HT-29 (cell line): ENCODE measurements at places on chromosomes 5 and 9. TPM values are rescaled to one million over a fixed set of nuclear protein-coding genes. Genes with fewer than 3 reads are reported as not detected.

The PTPDC1 gene
- 6.0 and 8.2 TPM in 2 replicates for total RNA-seq

The OR1Q1 gene
- total RNA-seq = not detected in 2 replicates

The SLC46A2 gene
- total RNA-seq = not detected in 2 replicates

The PCDHGA12 gene
- 0.13 and 0.37 TPM in 2 replicates for total RNA-seq

The SPATA31D4 gene
- not detected in 2 replicates for total RNA-seq

The ERGIC1 gene
- total RNA-seq = 132 and 159 TPM in 2 replicates

The TAF1L gene
- total RNA-seq = under 0.01 TPM in 1 of 2 replicates, not detected in the other

The MARCHF11 gene
- not detected in 2 replicates for total RNA-seq

The SPEF2 gene
- total RNA-seq = 1.3 and 4.3 TPM in 2 replicates

GRCh38 chr5:15117688-15118087 is 246.1 kb upstream of the ANKH start:
- no peak for DNase-seq

DNA sequence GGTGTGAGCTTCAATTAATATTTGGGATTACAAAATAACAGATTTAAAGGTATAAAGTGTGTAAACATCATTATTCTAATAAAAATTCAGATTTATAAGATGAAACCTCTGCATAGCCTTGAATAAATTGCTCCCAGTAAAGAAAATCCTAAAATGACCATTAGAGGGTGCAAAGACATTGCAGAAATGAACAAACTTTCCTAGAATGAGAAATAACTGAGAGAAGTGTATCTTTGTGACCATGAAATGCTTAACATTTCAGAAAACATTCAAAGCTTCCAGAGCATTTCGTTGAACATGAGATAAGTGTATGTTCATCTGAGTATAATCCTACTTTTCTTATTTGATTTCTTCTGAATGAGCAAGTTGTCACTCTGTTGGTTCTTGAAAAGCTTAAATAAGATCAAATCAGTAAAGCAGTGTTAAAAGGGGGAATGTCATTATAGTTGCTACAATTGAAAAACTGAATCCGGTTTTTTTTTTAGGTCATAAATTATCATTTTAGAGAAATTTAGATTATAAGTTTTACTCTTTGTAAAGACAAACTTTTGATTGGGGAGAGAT is 24.7 kb upstream of the NUDT12 start:
- peak; percentile 49 for DNase-seq

- no peak for DNase-seq
These were observed 88.2 kb upstream of the OSMR start for GRCh38 chr5:38757451-38758245.

GRCh38 chr9:87141124-87141523 is 193.8 kb upstream of the GAS1 start:
- DNase-seq = no peak

- no peak for DNase-seq
These were observed 126.3 kb downstream of the UNC13B start for GRCh38 chr9:35287987-35288632.

- peak; percentile 91 for DNase-seq
These were observed 12.0 kb upstream of the C9 start for GRCh38 chr5:39376293-39376714.

DNA sequence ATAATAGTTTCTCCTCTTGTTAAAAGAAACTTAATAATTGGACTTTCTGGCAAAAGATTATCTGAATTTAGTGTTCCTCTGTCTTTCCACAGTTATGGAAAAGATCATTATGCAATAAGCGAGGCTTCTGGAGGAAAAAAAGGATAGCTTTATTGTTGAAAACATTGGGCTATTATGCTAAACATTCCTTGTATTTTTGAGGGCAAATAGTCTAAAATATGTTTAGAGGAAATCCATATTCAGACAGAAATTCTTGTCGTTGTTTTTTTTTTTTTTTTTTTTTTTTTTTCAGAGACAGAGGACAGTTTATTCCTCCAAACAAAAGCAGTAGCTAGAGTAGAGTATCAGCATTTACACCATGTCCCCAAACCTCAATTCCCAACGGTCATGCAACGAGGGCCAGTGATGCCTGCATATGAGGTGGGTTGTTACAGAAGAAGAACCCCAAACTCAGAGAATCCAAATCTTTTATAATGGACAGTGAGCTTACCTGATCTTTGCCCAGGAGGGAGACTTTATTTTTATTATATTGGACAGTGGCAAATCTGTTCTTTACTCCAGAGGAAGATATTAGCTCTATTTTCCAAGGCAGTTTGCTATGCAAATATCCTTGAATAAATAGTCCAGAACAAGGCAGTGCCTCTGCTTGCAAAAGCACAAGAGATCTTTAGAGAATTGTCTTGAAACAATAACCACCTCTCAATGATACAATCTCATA is 48.4 kb upstream of the CDK5RAP2 start:
- no peak for DNase-seq

DNA sequence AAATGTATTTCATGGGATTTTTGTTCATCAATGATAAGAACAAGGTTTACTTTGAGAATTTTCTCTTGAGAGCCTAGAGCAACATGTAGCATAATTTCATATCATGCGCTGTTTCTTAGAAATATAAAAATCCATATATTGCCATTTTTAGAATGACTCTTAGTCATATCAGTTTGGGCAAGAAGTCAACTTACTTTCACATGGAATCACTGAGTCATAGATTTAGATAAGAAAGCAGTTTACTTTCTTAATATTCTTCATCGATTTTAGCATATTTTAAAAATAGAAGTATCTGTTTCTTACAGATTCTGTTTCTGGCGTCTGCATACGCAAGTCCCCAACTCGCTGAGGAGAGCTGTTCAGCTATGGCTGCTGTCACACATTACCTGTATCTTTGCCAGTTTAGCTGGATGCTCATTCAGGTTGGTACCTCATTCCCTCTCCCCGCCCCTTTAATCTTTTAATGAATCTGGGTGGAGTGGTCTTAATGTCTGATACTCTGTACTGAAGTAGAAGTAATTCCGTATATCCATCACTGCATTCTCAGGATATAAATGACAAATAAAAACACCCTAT is 406.6 kb downstream of the ADGRV1 start:
- DNase-seq = no peak

DNA sequence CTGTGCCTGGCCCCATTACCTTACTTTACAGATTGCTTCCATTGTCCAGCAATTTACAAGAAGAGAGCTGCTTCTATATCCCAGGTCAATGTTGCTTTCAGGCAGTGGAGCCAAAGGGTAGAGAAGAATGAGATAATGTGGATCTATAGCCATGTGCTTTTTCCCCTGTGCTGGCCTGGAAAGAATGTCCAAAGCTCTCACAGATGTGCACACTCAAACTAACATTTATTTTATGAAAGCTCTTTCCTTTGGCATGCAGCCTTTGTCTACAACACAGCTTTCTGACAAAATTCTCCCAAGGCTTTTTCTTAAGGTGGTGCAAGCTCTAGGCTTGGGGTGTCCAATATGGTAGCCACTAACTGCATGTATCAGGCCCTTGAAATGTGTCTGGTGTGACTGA is 217.3 kb downstream of the LRRC70 start:
- DNase-seq = no peak

DNA sequence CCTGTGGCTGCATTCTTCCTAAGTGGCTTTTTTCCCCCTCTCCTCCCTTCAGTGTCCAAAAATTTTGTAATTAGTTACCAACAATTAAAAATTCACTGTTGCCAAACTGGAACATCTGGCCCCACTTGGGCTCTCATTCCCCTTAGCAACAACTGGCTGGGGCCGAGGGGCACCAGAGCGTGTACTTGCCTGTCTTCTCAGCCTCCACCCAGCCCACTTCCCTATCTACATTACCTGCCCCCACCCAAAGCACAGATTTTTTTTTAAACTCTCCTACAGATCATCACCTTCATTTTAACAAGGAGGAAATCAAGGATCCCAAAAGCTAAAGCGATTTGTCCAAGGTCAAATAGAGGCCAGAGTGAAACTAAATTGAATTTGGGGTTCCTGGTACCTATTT is 278.8 kb downstream of the EBF1 start:
- no peak for DNase-seq

DNA sequence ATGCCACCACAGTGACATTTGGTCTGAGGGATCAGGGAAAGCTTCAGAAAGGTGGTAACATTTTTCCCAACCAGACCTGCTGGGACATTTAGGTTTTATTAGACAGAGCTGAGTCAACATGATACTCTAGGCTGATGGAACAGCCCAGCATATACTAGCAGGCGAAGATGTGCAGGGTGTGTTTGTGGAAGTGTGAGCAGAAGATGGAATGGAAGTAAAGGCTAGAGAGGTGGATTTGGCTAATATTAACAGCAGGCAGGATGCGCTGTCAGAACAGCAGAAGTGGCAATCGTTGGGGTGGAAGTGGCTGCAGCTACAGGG is 340.6 kb downstream of the ASTN2 start:
- DNase-seq = no peak

DNA sequence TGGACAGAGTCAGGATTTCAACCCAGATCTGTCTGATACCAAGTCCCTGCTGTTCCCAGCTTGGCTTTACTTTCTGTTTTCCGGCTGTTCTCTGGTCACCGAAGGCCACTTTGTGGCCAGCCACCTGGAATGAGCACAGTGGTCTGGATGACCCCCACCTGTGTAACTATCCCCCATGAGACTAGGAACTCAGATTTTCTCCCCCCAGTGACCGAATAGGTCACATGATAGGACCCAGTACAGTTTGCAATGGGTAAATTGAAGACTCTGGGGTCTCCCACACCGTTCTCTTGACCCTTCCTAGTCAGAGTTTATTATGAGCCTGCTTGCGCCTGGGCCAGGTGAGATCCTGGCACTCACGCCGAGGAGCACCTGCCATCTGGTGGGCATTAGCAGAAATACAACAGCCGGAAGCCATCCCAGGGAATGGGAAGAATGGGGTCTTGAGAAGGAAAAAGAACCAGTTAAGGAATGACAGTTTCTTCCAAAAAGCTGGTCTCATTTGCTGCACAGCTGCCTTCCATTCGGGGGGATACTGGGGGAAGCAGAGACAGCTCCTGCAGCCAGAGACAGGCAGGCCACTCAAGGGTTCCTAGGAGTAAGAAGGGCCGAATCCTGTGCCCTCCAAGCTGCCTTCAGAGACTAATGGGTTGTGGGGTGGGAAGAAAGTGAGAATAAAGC is 7.1 kb downstream of the PHYHD1 start:
- DNase-seq = peak; percentile 75

- no peak for DNase-seq
These were observed 161.2 kb downstream of the MED27 start for GRCh38 chr9:131918481-131918880.

DNA sequence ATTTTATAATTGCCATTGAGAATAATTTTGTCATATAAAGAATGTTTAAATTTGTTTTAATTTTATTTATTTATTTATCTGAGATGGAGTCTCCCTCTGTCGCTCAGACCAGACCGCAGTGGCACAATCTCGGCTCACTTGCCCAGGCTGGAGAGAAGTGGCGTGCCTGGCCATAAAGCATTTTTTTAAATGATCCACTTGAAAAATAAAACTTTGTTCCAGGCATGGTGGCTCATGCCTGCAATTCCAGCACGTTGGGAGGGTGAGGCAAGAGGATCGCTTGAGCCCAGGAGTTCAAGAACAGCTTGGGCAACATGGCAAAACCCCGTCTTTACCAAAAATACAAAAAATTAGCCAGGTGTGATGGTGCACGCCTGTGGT is 2.1 kb upstream of the SIT1 start:
- DNase-seq = no peak

DNA sequence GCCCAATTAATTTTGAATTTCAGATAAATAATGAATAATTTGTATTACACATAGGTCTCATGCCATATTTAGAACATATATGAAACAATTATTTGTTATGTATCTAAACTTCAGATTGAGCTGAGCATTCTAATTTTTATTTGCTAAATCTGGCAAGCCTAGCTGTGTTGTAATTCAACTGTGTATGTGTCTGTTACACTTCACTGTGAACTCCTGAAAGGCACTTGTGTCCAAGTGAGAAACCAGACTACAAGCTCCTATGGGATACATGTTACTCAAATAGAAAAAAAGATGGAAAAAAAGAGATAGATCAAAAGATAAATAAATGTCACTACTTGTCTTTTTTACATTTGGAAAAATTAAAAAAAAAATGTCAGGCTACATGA is 56.5 kb upstream of the ANKRD55 start:
- DNase-seq = no peak

DNA sequence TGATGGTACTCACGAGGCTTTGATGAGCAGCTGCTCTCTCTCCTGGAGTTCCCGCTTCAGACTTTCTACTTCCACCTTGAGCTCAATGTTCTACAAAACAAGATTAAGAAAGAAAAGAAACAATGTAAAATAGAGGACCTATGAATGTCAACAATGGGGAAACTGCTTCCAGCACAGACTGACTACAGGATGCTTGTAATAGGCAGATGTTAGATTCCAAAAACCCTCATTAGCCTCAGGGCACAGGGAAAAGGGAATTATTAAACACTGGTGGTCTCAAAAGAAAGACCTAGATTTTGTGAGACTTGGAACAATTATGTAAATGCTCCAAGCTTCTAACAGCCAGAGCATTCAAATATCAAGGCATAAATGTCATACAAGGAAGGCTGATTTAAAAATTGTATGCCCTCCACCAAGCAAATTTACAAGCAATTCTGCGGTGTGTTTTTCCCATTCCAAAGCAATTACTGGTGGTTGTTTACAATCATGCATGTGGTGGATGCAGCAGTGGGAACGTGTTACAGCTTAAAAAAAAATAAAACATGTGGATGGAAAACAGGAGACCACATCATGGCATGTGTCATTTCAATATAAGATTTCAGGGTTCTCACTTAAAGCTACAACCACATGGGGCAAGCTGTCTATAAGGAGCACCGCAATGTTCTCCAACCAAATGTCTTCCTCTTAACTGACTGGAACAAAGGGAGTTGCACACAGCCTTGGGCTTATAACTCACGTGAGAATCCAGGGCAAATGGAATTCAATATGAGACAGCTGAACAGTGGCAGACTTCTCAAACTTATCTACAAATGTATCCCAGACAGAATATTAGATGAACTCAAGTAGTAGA is 34.0 kb downstream of the CDK5RAP2 start:
- no peak for DNase-seq

DNA sequence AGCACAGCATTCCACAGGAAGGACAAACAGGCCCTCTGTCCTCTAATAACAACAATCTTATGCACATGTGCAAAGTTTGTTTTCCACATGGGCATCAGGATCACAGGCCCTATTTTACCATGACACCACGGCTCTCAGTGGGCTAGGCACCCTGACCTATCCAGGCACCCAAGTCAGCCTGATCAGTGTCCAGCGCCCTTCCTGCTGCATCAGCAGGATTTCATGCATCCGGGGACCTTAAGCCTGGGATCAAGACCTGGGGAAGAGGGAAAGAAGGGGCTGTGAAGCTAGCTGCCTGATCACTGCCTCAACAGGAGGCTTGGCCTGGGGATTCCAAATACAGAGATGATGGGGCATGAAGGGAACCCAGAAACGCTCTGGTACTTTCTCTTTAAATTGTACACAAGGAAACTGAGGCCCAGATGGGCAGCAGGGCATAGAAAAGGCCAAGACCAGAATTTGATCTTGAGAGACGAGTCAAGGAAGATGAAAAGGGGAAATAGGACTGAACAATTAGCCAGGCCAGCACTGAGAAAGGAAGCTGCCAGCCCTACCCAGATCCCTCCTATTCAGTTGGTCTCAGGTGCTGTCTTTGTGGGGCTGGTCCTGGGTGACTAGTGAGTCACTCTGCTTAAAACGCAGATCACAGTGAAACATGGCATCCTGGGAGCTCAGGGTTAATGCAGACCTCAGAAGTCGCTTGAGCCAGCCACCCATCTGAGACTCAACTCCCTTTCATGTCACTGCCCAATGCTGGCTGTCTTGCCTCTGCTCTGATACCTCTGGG is 57.9 kb downstream of the SHB start:
- DNase-seq = no peak
